Smooth muscle cell of trachea (primary cell): ENCODE measurements at places on chromosomes 3 and 15. TPM values are rescaled to one million over a fixed set of nuclear protein-coding genes. Genes with fewer than 3 reads are reported as not detected.

TRAIP gene
- total RNA-seq: 1.2 and 4.4 TPM in 2 replicates

STAB1 gene
- total RNA-seq: 0.17 and 1.6 TPM in 2 replicates

CCR9 gene
- not detected in 2 replicates for total RNA-seq

WDR49 gene
- 0.17 and 1.0 TPM in 2 replicates for total RNA-seq
